Kasumi-1 (cell line): ENCODE measurements at places on chromosomes 12 and 14.

GRCh38 chr12:114504311-114504710 is 98.4 kb upstream of the TBX5 start:
- no peak for DNase-seq

DNA sequence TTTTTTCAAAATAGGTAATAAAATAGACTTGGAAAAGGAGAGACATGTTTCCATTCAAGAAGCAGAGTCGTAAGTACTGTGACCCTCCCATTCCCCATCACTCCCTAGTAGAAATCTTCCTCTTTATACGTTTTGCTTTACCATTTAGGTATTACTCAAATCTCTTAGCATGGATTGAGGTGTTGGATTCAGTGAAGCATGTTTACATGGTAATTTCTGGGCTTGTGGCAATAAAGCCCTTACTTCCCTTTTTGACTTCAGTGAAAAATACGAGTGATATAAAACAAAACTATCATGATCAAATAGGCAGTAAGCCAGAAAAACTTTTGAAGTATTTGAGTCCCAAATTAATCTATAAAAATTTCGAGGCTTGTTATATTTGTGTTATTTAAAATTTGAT is 27.4 kb downstream of the RAB21 start:
- peak; percentile 44 for DNase-seq

GRCh38 chr14:65922142-65922541 is 509.6 kb downstream of the FUT8 start:
- no peak for DNase-seq

- DNase-seq, result no peak
Measured at GRCh38 chr14:28765831-28766468, 637 bp upstream of the FOXG1 start.

GRCh38 chr14:33792009-33792719 is 158.7 kb downstream of the EGLN3 start:
- DNase-seq, result no peak

DNA sequence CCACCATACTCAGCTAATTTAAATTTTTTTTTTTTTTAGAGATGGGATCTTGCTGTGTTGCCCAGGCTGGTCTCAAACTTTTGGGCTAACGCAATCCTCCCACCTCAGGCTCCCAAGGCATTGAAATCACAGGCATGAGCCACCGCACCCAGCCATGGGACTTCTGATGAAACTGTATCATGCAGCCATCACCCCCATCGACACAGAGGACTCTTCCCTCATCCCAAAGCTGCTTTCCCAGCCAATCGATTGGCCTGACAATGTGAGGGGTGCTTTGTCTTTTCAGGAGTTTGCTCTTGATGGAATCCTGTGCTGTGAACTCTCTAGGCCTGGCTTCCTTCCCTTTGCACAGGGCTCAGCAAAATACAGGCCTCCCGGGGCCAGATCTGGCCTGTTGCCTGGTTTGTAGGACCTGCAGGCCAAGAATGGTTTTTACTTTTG is 59.6 kb upstream of the NCOR2 start:
- no peak for DNase-seq

GRCh38 chr12:1646569-1647284 is 17.7 kb downstream of the WNT5B start:
- no peak for DNase-seq

GRCh38 chr14:26611259-26611658 is 13.4 kb upstream of the NOVA1 start:
- no peak for DNase-seq

GRCh38 chr12:79681008-79681590 is 9.7 kb downstream of the PAWR start:
- DNase-seq, result peak; percentile 22

DNA sequence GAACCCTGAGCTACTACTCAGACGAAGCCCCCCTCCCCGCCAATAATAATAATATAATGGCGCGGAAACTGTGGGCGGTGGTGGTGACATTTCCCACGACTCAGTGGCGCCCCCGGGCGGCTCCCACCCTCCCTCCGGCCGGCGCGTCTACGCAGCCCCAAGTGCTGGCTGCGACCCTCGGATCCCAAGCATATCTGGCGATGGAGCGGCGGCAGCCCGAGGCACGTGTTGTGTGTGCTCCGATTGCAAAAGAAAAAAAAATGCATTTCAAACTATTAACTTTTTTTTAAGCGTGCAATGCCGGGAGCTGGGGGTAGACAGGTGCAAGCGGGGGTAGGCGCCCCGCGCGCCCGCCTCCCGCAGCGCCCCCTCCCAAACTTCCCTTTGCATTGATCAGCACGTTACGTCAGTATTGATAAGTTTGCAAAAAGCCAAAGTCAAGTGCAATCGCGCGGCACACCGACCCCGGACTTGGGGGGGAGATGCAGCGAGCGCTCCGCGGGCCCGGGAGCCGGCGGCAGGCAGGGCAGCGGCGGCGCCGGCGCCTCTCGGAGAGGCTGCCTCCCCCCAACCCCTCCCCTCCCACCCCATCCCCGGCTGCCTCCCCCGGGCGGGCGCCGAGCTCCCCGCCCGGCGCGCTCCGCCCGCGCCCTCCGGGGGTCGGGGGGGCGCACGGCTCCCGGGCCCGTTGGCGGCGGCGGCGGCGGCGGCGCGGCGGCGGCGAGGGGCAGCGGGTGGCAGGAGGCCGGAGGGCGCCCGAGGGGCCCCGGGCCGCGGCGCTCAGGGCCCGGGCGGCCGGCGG is 113.1 kb upstream of the MYL2 start:
- peak; percentile 44 for DNase-seq

DNA sequence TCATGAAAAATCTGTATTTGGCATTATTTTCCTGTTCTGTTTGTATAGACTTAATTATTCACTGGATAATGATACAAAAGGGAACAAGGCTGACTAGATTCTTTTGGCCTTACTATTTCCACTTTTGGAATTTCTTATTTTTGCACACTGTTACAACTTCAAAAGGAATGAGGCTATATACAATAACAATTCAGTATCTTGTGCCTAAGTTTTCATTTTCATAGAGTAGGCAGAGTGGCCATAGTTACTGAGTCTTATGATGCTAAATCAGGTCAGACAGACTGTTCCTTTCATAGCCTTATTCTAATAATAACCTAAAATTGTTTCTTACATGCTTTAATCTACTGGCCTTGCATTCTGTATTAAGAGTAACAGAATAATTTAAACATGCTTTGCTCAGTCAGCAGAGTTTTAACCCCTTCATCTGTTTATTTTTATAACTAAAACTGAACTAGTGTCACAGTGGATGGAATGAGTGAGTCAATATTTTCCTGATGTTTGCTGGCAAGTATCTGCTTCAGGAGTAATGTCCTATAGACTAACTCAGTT is 10.5 kb downstream of the TTC8 start:
- no peak for DNase-seq

- no peak for DNase-seq
Measured at GRCh38 chr14:104801520-104802393, 856 bp downstream of the ZBTB42 start.

GRCh38 chr14:29584992-29585391 is 342.7 kb downstream of the PRKD1 start:
- no peak for DNase-seq
